Spleen (tissue), 13 donors: ENCODE measurements at places on chromosomes 7 and 10. TPM values are rescaled to one million over a fixed set of nuclear protein-coding genes. Genes with fewer than 3 reads are reported as not detected.

DNA sequence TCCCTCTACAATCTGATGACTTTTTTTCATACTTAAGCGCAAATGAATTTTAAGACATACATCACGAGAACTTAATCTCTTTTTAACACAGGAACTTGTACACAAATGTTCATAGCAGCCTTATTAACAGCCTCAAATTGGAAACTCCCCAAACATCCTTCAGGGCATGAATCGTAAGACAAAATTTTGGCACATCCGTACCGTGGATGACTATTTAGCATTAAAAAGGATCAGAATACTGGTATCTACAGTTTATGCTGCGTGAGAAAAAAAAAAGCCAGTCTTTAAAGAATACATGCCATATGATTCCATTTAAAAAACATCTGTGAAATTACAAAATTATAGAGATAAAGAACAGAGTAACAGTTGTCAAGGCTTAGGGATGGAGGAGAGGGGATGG lies 46.8 kb downstream of the PDE1C start:
- DNase-seq, result no peak

- DNase-seq, result no peak
Measured at GRCh38 chr10:17112566-17112965, 17.0 kb downstream of the CUBN start.

DNA sequence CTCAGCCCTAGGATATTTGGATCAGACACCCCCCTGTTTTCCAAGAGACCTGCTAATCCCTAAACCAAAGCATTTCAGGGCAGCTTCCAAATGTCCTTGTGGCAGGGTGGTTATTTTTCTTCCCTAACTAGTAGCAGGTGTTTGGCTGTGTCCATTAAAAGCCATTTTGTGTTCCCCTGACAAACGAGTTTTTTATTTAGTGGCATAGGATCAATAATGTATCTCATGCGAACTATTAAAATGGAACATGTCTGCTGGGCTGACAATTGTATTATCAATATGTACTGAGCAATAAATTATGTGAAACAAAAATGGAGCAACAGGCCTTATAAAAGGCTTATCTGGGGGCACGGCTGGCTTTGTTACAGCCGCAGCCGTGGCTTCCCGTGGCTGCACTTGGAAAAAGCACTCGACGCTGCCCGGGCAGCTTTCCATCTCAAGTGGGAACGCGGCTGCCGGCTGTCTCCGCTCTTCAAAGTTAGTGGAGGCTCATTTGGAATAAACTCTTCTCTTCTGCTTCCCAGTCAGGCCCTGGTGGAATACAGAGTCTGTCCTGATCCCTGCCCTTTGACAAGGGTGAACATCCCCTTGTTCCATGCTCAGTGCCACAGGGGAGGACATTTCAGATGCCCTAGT lies 554.3 kb downstream of the TYW1 start:
- DNase-seq, result no peak

DNA sequence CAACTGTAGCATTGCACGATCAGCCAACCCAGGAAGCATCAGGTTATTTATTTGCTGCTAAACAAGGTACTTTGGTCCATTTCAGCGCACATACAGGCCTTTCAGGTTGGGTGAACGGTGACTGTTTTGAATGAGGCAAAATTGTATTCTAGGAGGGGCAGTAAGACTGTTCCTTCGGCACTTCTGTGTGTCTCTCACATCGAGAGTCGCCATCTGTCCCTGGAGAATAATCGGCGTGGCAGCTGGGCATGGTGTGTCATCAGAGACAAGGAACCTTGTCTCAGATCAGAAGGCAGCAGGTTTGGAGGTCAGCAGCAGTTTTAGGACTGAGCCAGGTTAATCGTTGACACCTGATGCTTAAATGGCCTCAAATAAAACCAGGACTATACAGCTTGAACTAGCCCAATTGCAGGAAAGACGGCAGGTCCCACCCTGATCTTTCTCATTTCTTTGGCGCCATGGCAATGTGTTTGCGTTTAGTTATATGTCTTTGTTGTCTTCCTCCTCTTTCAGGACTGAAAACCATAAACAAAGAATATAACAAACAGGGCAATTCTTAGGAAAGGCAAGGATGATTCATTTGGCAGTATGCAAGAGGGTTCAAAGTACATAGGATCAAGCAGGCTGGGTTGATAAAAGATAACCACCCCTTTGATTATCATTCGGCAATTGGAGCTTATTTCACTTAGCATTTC lies 92.0 kb upstream of the PRR15 start:
- DNase-seq, result no peak

DNA sequence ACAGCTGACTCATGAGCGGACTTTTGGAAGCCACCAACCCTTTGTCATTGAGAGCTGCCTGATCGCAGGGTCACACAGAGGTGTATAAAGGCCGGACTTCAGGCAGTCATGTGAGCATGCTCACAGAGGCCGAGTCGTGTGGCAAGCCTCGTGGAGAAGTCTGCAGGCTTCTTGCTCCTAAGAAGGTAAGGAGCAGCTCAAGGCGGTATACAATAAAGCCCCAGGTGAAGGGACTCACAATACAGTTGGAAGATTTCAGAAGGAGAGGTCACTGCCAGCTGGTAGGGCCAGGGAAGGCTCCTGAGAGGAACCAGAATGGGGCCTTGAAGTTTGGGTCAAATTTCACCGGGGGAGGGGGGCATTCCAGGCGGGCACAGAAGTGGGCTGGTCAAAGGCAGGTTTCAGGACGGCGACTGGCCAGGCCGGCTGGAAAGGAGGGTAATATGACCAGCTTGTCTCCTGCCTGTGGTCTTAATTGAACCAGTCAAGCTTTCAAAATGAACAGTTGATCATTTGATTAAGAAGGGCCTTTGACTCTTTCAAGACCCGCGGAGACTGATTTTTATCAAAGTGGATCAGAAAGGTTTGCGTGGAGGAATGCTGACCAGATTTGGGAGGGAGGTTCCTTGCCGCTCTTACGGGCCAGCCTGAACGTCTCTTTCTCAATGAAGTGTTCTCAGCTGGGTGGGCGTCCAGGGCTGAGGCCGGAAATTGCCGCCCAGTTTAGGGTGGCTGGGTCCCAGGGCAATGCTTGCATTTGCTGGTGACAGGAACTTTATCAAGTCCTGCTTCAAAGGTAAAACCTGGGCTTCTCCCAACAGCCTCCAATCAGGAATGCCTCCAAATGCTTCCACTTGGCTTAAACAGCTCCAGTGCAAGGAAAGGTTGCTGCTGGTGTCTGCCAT lies 178.6 kb downstream of the EMX2 start:
- no peak for DNase-seq

DNA sequence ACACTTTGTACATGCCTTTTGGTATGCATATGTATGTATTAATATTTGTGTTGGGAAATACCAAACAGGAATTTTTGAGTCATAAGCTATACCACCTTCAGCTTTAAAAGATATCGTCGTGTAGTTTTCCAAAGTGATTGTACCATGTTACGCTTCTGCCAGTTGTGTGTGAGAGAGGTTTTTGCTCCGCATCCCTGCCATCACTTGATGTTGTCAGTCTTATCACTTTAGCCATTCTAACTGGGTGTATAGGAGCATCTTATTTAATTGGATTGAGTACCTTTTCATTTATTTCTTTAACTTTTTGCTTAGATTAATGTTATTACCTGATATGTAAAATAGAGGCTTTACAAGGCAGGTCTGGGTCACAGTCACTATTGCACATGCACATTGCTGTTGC lies 3.4 kb downstream of the KLHL7 start:
- DNase-seq, result no peak

- DNase-seq, result no peak
Measured at GRCh38 chr10:113965077-113965476, 78.6 kb upstream of the ADRB1 start.

DNA sequence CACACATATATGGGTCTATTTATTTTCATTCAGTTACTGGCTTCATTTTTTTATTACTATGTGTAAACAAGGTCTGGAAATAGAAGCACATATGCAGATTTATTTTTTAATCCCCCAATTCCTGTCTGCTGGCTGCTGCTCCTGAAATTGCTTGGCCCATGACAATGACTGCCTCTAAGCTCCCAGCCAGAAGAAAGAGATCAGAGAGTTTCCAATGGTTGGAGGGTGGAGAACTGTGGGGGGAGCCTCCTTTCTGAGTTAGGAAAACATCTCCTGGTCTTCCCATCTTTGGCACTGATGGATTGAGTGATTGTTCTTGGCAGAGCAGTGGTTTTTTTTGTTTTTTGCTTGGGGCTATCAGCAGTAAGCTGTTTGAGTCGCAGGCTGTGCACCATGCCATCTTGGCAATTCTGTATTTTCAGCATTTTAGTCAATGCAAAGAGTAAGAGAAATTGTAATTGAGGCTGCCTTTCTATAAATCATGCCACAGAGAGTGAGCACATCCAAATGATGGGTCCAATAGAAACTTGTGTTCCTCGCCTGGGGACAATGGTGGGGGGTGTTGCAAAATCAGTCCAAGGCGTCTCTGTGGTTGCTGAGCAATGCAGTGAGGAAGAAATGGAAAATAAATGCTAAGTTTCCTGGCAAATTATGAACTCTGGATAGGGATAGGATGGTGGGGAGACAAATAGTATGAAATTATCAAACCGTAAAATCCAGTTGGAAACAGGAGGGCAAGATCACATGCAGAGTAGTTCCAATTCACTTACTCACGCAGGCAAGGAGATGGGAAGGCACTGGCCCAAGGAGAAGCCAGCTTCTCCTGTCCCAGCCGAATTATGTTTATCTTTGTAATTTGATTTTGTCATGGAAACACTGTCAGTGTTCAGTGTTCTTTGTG lies 382.4 kb downstream of the SORCS3 start:
- DNase-seq, result no peak

DNA sequence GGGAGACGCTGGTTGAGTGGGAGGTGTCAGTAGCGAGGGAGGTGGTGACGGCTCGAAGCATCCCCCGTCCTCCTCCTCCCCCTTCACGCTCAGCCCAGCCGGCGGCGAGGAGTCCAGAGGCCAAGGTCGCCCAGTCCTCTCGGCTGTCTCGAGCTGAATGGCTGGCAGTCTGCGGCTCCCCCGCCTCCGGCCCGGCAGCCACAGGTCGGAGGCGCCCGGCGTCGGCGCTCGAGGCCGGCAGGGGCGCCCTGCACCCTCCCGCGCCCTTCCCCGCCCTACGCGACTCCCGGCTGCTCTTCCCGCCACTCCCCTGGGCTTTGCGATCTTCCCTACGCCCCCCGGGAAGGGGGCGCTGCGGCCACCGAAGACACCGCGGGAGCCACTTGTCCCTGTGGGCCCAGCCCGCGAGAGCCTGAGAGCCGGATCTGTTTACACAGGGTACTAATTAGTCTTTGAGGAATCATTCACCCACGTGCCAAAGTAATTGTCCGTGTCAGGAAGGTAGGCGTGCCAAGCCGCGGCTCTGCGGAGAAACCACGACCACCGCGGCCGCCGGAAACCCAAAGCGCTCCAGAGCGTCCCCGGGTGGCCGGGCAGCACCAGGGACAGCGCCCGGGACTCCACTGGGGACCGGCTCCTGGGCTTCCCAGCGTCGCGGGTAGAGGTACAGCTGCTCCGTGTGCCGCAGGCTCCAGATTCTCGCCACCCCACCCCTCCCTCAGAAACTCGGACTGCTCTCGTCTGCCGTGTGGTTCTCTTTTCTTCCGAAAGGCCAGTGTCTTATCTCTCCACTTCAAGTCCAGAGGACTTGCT lies at the start of gene NXPH1:
Gene NXPH1 (plus strand): TSS at position 133 of the 813 bp plus-strand sequence.
- DNase-seq, result peak; percentile 61

- no peak for DNase-seq
Measured at GRCh38 chr7:82284936-82285519, 158.5 kb downstream of the CACNA2D1 start.

DNA sequence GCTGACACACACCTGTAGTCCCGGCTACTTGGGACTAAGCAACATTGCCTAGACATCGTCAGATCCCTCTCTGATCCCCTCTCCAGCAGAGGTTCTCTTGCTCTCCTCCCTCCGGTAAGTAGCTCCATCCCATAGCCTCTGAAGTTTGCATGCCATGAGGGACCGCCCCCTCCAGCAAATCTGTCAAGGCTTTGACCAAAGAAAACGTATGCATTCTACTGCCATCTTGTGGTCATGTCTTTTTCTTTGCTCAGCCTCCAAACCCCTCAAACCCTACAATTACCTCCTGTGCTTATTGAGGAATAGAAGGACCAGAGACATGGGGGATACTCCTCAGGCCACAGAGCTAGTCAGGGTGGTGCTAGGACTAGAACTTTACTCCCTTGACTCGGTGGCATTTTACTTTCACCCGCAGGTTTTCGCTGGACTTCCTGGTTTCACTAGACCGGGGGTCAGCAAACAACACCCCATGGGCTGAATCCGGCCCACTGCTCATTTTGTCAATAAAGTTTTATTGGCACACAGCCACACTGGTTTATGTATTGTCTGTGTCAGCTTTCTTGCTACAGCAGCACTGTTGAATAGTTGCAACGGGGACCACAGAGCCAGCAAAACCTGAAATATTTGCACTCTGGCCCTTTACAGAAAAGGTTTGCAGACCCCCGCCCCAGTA lies 202.6 kb upstream of the FOXK1 start:
- DNase-seq, result no peak

DNA sequence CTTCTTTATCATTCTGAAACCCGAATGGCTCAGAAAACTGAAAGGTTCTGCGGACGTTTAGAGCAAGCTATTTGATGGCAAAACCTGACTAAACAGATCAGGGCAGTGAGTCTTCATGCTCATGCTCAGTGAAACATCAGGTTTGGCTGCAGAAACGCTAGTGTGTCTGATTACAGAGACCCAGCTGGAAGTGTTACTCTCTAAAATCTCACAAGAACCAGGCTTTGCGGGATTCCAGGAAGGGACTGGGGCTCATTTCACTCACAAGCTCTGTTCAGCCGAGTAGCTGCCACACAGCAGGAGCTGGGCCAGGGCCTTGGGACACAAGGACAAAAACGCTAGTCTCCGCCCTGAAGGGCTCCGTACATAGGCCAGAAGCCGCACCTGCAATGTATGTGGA lies 2.9 kb downstream of the PITRM1 start:
- peak; percentile 72 for DNase-seq

DNA sequence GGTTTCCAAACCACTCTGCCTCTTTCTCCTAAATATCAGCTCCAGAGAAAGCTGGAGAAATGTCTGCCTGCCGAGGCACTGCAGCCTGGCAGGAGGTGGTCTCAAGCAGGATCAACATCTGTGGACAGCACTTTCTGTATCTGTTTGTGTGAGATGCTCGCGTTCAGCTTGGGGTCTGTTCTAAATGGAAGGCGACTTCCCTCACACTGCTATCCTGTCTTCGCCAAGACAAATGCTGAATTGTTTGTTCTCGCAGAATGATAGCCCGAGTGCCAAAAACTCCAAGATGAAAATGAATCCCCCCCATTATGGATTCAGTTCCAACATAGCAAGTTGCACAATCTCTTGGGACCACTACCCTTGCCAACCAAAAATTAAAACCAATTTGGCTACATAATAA lies 72.2 kb upstream of the PALS2 start:
- no peak for DNase-seq

GRCh38 chr7:85512790-85513189 lies 325.9 kb upstream of the SEMA3D start:
- no peak for DNase-seq

- DNase-seq, result no peak
Measured at GRCh38 chr10:127451628-127452027, 97.5 kb upstream of the NPS start.

GRCh38 chr10:17859492-17860156 lies 50.5 kb downstream of the MRC1 start:
- no peak for DNase-seq

- DNase-seq, result no peak
Measured at GRCh38 chr7:93165447-93165846, 17.3 kb upstream of the SAMD9L start.

GRCh38 chr7:19294619-19295018 lies 149.4 kb upstream of the FERD3L start:
- DNase-seq, result no peak

Gene OGDHL
- 0.11 TPM for polyA plus RNA-seq

Gene SCIN
- polyA plus RNA-seq, result 0.42 TPM

Gene PGAM2
- polyA plus RNA-seq, result 2.6 TPM

Gene DDC
- 0.13 TPM for polyA plus RNA-seq

Gene TEX47
- not detected for polyA plus RNA-seq

Gene SH2D4B
- 0.08 TPM for polyA plus RNA-seq

Gene GHITM
- 99.9 TPM for polyA plus RNA-seq

Gene PDE6C
- not detected for polyA plus RNA-seq

Gene CRHR2
- not detected for polyA plus RNA-seq
